PC-3 (cell line): ENCODE measurements at places on chromosomes 12 and 14.

DNA sequence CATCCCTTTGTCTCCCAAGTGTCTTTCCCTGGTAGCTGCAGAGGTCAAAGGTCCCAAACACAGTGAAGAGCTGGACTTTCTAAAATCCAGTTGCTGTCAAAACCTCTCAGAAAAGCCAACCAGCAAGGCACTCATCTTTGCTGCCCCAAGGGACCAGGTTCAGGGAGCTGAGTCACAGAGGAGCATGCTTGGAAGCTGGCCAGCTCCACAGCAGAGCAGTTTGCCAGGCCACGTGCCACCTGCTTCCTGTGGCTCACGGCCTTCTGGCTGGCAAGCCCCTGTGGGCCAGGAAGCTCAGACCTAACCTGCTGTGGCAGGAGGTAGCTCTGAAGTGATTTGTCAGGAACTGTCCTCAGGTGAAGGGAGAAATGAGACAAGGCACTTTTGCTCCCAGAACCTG lies 3.6 kb downstream of the ISCU start:
- H3K27ac ChIP-seq, result no peak overlapping the region
- H3K36me3 ChIP-seq, result peaks cover 46% of the 10 kb centered on the region
- DNase-seq, result peak; percentile 96
- peaks cover 22% of the 10 kb centered on the region for H3K4me1 ChIP-seq
- no peak overlapping the region for H3K4me3 ChIP-seq

DNA sequence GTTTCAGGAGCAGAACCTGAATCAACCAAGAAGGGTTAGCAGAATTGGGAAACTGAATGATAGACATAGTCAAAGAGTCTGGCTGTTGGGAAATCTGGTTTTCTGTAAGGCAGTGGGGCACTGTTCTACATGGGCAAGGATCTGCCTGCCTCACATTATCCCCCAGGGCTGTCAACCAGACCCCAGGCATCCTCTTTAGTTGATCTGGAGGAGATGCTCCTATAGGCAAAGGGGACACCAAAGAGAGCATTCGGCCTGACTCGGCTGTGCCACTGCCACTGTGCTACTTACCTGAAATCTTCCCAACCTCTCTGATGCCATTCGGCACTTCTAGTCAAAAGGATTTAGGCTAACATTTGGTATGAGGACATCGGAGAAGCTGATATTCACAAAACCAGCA lies 4.1 kb downstream of the ISCU start:
- no peaks in the 10 kb centered on the region for H3K27me3 ChIP-seq
- no peak overlapping the region for H3K27ac ChIP-seq
- DNase-seq, result no peak

- DNase-seq, result no peak
- no peaks in the 10 kb centered on the region for H3K4me1 ChIP-seq
Observed at GRCh38 chr14:67497216-67497615, 8.7 kb upstream of the TMEM229B start.

GRCh38 chr14:69501423-69501838 lies 16.9 kb downstream of the PLEKHD1 start:
- no peaks in the 10 kb centered on the region for H3K4me1 ChIP-seq
- no peak overlapping the region for H3K4me3 ChIP-seq
- no peak overlapping the region for H3K27ac ChIP-seq

DNA sequence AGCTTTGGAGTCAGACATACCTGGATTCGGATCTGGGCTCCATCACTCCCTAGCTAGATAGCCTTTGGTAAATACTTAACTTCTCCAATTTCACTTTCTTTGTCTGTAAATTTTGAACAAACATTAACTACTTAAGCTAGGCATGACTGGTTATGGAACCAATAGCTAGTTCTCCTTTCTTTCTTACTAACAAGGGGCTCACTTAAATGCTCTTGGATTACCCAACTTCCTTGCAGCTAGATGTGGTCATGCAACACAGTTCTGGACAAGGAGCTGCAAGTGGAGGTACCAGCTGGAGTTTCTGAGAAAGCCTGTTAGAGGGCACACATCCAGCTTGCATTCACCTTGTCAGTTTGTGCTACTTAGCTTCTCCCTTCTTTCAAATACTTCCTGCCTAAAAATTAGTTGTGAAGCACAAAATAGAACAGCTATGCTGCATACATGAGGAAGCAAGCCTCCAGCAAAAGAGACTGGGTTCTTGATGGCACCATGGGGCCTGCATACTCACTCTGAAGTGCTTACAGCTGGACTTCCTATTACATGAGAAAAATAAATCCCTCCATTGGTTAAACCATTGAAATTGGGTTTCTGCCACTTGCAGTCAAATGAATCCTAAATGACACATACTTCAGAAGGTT lies 210.1 kb upstream of the EEA1 start:
- H3K4me3 ChIP-seq, result no peak overlapping the region
- H3K36me3 ChIP-seq, result no peaks in the 10 kb centered on the region
- H3K4me1 ChIP-seq, result peaks cover 58% of the 10 kb centered on the region
- H3K27ac ChIP-seq, result peak overlapping the region; percentile 77
- no peaks in the 10 kb centered on the region for H3K27me3 ChIP-seq

GRCh38 chr12:58888131-58888783 lies 32.0 kb downstream of the LRIG3 start:
- no peak overlapping the region for H3K27ac ChIP-seq
- H3K4me1 ChIP-seq, result peaks cover 3% of the 10 kb centered on the region
- no peaks in the 10 kb centered on the region for H3K27me3 ChIP-seq
- no peak for DNase-seq

GRCh38 chr12:109524466-109525278 lies 47.2 kb downstream of the UBE3B start:
- H3K27me3 ChIP-seq, result no peaks in the 10 kb centered on the region
- no peak overlapping the region for H3K27ac ChIP-seq
- H3K36me3 ChIP-seq, result peaks cover 14% of the 10 kb centered on the region; the same call in 1 of the 2 replicates
- no peak overlapping the region for H3K4me3 ChIP-seq
- no peak for DNase-seq
